ENCODE measurements at places on chromosomes 1 and 21. TPM values are rescaled to one million over a fixed set of nuclear protein-coding genes. Genes with fewer than 3 reads are reported as not detected.

The CACHD1 gene
- 30.7 TPM for total RNA-seq

The CNR2 gene
- total RNA-seq: 0.06 TPM

The PTPN22 gene
- total RNA-seq: 0.33 TPM

The NTMT2 gene
- total RNA-seq: 0.50 TPM

The NTNG1 gene
- 19.8 TPM for total RNA-seq

The RBM11 gene
- total RNA-seq: 14.4 TPM

Data from spinal cord (tissue), 10 donors.